ENCODE measurements at places on chromosomes 1 and 21.

- no peak for DNase-seq
Observed at GRCh38 chr1:206116191-206116872, 856 bp downstream of the AVPR1B start.

DNA sequence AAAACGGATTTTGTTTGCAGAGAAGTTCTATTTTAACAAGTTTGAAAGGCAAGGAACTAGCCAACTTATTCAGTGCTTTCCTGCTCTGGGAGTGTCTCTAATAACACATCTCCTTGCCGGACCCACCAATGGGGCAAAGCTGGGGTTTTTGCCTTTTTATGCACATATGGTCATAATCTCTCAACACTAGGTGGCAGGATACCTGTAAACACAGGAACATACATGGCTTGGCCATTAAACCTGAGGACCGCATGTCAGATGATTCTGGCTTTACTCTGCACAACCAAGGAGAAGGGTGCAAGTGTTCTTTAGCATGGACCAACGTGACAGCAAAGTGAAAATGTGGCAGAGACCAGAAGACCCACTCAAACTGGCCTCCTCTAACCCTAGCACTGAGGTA is 4.9 kb downstream of the TMEM9 start:
- DNase-seq = no peak

GRCh38 chr21:44774972-44775371 is 26.6 kb downstream of the UBE2G2 start:
- DNase-seq = no peak

- DNase-seq = no peak
Observed at GRCh38 chr1:243457363-243457982, 201.6 kb downstream of the SDCCAG8 start.

- no peak for DNase-seq
Observed at GRCh38 chr21:36185523-36185922, 28.9 kb downstream of the DOP1B start.

- no peak for DNase-seq
Observed at GRCh38 chr21:32140604-32141317, 138.1 kb downstream of the MIS18A start.

DNA sequence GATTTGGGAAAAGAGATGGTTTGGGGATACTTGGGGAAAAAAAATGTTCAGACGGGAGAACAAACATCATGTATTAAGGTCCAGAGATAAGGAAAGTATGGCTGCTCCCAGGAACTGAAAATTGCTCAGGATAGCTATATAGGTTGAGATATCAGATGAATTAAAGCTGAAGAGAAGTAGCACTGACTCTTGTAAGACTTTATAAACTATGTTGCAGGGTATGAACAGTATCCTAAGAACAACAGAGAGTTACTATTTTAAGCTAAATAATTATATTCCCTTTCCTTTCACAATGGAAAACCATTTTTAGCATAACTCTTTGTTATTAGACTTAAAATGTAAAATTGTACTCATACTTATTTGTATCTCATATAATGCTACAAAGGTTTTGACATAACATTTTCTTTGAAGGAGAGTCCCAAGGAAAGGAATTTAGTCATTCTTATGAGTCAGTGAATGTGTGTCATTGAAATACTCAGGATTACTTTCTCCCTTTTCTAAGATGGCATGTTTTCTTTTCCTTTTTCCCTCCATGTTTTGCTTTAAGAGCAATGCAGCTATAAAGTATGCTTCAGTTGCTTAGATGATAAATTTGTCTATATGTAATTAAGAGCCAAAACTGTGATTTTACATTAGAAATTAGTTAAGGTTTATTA is 139.4 kb upstream of the KIAA1614 start:
- no peak for DNase-seq

- DNase-seq = no peak
Observed at GRCh38 chr1:117669572-117669971, 63.7 kb downstream of the TENT5C start.

GRCh38 chr21:38570596-38570995 is 72.3 kb upstream of the ERG start:
- no peak for DNase-seq

DNA sequence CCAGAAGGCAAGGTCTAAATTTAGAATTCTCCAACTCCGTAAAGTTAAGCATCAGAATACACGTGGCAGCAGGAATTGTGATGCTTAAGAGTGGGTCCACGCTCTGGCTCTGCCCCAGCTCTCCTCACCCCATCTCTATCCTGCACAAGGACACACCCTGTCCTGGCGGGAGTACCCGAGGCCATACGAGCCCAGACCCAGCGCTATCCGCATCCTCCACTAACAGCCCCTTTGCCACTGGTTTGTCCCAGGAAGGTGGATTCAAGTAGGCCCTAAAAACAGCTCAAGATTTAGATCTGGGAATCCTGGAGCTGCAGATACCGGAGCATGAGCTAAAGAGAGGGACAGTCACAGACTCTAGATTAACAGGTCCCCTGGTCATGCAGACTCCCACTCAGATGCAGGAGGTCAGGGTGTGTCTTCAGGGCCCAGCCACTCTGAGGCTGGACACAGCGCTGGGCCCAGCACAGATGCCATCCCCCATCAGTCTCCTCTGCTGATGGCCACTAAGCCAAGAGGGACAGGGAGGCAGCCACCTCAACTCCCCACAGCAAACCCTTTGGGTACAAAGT is 393.3 kb downstream of the NPHP4 start:
- no peak for DNase-seq

DNA sequence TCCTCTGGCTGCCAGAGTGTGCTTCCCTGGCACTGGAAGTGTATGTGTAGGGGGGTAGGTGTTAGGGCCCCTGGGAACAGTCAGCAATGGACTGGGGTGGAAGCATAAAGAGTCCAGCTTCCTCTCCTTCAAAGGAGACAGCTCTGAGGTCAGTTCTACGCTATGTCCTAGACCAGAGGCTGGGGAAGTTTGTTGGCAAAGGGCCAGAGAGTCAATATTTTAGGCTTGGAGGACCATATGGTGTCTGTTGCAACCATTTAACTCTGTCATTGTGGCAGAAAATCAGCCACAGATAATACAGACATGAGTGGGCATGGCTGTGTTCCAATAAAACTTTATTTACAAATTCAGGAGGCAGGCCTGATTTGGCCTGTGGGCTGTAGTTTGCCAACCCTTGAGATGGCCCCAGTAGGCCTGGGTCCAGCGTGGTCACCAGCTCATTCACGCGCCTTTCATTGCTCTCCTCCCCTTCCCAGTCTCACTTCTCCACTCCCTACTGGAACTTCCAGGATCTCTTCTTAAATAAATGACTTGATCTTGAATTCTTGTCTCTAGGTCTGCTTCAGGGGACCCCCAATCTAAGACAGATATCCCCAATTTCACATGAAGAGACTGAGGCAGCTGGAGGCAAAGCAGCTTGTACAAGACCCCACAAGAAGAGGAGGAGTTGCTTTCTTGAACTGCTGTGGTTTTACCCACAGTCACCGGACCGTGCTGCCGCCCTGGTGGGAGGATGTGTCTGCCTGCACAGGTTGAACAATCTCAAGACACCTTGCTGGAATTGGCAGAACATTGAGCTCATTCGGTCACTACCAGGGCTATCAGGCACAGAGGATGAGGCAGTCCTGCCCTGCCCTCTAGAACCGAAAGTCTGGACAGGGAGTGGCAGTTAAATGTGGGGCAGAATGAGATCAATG is 162.4 kb upstream of the POU3F1 start:
- no peak for DNase-seq

- DNase-seq = no peak
Observed at GRCh38 chr1:153355445-153356071, 2.1 kb upstream of the S100A9 start.
